ENCODE measurements at places on chromosomes 4 and X.

DNA sequence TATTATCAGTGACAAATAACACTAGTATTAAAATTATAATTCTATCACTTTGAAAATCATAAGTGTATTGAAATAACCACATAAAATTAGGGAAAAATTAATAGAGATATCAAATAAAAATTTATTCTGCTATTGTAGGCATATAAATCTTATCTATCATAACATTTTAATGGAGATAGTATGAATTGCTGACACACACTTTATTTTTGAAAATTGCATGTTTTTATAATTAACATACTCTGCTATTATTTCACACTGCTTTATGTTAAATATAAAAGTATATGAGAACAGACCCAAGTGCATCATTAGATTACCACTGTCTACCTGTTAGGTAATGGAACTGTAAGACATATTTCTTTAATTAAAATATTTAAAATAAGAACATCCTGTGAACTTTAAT lies 2150.2 kb downstream of the ARAP2 start:
- no peak for DNase-seq

- DNase-seq = no peak
These were observed 21.2 kb downstream of the DOK7 start for GRCh38 chr4:3484057-3484973.

DNA sequence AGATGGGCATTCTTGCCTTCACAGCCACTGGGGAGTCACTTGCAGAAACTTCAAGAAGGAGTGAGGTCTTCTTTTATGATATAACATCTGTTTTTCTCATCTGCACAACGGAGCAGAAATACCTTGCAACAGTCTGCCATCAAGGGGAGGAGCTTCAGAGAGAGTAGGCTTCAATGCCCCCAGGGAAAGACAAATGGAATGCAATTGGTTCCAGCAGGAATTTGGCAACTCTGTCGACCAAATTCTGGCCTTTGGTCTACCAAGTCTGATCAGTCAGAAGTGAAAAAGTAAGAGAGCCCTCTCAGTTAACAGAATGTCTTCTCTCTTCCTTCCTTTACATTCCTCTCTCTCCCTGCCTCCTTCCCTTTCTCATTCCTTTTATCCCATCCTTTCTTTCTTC lies 229.3 kb downstream of the IDS start:
- DNase-seq = no peak

GRCh38 chr4:112532267-112532666 lies 16.3 kb upstream of the NEUROG2 start:
- DNase-seq = no peak

- no peak for DNase-seq
These were observed 14.0 kb downstream of the CXCL2 start for GRCh38 chr4:74084984-74085383.

DNA sequence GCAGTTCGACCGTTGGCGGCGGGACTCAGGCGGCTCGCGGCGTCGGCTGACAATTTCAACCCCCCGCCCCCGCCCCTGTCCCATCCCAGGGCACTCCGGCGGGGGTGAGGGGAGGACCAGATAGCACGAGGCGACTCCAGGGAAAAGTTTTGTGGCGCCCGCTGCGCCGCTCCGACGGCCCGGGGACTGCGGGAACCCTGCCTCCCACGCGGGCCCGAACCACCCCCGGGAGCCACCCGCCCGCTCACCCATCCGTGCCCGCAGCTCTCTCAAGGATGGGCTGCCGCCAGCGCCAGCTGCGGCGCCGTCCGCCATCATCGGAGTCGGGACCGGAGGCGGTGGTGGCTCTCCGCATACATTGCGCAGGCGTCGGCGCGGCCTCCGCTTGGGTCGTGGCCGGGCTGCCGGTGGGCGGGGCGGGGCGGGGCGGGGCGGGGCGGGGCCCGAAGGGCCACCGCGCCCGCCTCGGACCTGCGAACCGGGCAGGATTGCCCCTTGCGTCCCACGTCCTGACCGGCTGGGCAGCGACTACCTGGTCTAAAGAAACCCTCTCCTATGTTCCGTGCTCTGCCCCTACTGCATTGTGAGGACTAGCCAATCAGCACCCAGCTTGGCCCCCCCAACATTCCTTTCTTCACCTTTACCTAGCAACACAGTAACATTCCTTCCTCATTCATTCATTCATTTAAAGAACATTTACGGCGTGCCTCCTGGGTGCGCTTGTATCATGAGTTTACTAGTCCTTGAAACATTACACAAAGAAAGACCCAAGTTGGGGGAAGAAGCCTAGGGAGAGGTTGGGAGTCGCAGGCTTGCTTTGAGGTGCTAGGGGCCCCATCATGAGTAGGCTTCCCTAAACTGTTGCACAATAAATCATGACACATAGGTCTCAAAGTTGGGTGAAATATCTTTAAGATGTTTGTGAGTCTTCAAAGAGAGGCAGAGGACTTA lies at the start of gene MAP7D3:
Gene MAP7D3 (minus strand): TSS at position 360 of the 951 bp plus-strand sequence. CDS start 42 bp downstream, at position 318.
- DNase-seq = no peak

- DNase-seq = no peak
These were observed 1501.5 kb upstream of the TENM3 start for GRCh38 chr4:180741703-180742102.

GRCh38 chr4:147794314-147794680 lies 62.4 kb downstream of the ARHGAP10 start:
- DNase-seq = no peak

DNA sequence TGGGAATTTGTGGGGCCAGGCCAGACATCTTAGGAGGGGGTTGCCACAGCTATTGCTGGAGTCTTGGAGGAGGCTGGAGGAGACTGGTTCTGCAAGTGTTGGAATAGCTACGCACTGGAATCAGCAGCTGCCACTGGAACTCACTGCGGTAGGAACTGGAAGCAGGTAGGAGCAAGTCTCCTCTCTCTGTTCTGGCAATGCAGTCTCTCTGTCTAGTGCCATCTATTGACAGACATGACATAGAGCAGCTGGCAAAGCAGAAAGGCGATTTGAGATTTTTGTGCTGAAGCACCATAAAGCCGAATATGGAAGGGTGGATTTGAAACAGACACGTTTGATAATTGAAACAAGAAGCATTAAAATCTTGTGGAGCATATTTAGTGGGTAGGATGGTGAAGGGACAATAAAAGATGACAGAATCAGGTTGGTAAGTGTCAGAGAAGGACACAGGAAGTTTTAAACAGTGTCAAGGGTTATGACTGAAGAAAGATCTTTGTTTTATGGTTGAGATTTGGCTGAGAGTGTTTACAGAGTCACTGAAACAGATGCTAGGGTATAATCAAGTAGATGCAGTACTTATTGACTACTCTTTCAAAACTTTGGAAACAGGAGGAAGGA lies 23.5 kb upstream of the SYNPO2 start:
- DNase-seq = peak; percentile 19

DNA sequence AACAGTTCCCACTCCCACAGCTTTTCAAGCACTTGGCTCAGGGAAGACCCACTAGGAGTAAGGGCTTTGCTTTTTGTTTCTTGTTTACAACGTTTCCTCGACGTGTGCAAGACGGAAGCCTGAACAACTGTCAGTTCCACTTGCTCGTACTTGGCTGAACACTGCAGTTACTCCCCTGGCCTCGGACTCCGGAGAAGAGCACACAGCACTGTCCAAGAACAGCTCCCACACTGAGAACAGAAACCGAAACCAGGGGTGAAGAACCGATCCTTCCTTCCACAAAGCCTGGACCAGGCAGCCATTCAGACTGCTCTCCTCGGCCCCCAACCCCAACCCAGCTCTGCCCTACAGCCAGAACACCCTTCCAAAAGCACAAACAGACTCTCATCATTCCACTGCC lies 25.5 kb downstream of the IRF2 start:
- no peak for DNase-seq

- no peak for DNase-seq
These were observed 43.7 kb downstream of the RPS3A start for GRCh38 chr4:151143162-151143561.

DNA sequence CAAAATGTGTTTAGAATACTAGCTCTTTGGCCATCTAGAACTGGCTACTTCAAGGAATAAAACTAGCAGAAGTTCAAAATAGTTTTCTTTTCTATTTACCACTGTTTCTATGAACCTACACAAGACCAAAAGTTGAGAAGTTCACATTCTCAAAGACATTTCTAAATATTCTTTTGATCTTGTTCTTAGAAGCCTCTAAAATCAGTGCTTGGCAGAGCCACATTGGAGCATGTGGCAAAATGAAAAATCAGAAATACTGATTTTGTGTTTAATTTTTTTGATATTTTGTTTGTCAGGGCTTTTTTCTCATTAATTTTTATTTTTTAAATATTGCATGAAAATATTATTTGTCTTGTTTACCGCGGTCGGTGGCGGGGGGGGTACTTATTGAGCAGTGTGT lies 853.8 kb upstream of the INTU start:
- DNase-seq = no peak

DNA sequence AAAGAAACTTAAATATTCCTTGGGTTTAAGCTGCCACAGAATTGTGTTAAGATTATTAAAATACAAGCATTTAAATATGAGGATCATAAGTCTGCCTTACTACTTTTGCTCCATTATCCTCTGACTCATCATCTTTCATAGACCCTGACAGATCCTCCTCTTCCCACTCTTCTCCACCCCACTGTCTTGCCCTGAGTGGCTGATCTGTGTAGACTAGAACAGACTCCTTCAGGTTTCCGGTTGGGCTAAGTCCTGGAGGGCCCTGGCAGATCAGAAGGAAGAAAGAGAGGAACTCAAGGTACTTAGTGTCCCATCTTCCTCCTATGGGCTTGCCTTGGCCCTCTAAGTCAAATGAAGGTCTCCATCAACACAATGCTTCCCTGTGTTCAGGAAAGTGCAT lies 30.7 kb downstream of the PALLD start:
- DNase-seq = no peak

- no peak for DNase-seq
These were observed 42.3 kb downstream of the IDS start for GRCh38 chrX:149462849-149463248.

DNA sequence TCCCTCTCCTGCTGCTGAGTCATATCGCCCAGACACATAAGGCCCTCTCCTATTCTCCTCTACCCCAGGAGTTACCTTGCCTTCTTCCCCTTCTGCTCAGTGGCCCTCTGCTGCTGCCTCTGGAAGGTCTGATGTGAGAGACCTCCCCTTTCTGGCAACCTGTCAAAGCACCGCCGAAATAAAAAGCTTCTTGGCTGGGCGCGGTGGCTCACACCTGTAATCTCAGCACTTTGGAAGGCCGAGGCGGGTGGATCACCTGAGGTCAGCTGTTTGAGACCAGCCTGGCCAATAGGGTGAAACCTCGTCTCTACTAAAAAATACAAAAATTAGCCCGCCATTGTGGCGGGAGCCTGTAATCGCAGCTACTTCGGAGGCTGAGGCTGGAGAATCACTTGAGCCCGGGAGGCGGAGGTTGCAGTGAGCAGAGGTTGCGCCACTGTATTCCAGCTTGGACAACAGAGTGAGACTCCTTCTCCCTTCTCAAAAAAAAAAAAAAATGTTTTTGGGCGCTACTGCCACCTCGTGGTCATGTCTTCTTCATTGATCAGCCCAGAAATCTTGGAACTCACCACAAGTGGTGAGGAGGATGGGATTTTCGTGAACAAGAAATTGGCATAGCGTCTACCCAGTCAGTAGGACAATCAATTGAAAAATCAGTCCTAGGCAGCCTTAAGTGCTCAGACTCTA lies 8.6 kb upstream of the ZXDA start:
- DNase-seq = no peak

DNA sequence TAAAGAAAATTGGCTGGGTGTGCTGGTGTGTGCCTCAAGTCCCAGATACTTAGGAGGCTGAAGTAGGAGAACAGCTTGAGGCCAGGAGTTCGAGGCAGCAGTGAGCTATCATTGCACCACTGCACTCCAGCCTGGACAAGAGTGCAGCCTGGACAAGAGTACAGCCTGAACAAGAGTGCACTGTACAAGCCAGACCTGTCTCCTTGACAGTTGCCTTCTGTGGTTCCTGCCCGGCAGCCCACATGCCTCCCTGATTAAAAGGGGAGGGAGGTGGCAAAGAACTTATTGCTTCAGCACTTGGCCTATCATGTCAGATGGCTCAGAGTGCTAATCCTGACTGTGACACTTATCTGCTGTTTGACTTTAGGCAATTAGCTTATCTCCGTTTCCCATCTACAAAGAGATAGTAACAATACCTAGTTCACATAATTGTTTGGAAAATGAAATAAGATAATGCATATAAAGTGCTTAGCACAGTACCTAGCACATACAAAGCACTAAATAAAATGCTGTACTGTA lies 249.1 kb downstream of the DCLK2 start:
- DNase-seq = no peak

- DNase-seq = no peak
These were observed 17.7 kb downstream of the EFNB1 start for GRCh38 chrX:68846536-68846935.

DNA sequence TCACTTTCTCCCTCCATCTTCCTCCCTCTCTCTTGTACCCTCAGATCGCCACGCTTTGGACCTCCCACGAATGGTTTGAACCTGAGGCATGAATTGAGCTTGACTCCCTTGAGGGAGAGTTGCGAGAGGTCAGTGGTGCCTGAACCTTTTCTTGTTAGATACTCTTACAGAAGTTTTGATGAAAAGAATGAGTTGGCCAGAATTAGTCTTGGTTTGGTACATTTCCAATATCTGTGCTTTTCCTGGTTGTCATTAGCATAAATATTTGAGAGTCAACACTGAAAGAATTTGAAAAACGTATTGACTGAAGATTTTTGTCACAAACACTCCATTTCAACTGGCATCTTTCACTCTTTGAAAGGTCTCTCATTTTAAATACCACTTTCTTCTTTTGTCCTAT lies 510.6 kb upstream of the DIPK2B start:
- no peak for DNase-seq

GRCh38 chr4:70703619-70704214 lies 15.4 kb downstream of the UTP3 start:
- no peak for DNase-seq

- DNase-seq = no peak
These were observed at the start of gene ASB5 for GRCh38 chr4:176268963-176269362. TSS of gene ASB5 (minus strand) at chr4:176269222. CDS start at chr4:176269108, 114 bp downstream.

All from GM12864 (cell line).